Thoracic aorta endothelial cell (primary cell): ENCODE measurements at places on chromosomes 2 and 18. TPM values are rescaled to one million over a fixed set of nuclear protein-coding genes. Genes with fewer than 3 reads are reported as not detected.

Gene AGXT
- not detected in 2 replicates for total RNA-seq

Gene ASB18
- total RNA-seq, result not detected in 2 replicates

Gene GPR55
- not detected in 2 replicates for total RNA-seq

Gene SP140
- 0.66 TPM in 1 of 2 replicates, not detected in the other for total RNA-seq

Gene TWIST2
- total RNA-seq, result 2.6 and 4.5 TPM in 2 replicates

Gene GREB1L
- total RNA-seq, result 1.1 and 1.7 TPM in 2 replicates
